Occipital lobe (tissue), 3 donors: ENCODE measurements at places on chromosomes 1 and 21. TPM values are rescaled to one million over a fixed set of nuclear protein-coding genes. Genes with fewer than 3 reads are reported as not detected.

The ATAD3C gene
- 0.62 TPM for total RNA-seq

The TRNP1 gene
- total RNA-seq = 16.4 TPM

DNA sequence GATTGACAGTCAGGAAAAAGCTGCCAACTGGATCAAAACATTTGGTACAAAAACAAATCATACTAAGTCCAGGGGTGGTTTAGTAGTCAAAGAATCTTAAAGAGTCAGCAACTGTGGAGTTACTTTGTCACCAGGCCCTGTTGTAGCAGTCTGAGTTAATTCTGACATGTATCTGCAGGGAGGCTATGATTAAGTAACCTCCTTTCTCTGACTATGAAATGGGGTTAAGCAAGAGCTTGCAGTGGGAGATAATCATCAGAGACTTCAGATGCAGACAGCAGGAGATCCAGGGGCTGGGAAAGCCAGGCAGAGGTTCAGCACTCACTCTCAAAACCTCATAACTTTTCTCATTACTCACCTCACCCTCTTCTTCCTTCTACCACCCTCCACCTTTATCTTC is 99.2 kb upstream of the BTG3 start:
- DNase-seq = no peak

DNA sequence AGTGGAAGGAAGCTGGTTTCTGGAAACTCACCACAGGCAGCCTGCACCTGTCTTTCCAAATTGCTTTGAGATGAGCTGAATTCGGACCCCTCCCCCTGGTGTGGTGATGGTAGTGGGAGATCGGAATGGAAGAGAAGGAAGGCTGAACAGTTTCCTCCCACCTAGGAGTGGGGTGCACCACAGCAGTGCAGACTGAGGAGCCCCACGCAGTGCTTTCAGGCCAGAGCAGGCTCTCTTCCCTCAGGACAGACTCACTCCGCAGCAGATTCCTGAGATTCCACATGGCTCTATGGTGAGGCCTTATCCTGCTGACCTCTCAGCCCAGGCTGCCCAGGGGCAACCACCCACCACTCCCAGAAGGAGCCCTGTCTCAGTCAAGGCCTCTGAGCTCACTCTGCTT is 80.9 kb downstream of the ATP1A1 start:
- DNase-seq = no peak

DNA sequence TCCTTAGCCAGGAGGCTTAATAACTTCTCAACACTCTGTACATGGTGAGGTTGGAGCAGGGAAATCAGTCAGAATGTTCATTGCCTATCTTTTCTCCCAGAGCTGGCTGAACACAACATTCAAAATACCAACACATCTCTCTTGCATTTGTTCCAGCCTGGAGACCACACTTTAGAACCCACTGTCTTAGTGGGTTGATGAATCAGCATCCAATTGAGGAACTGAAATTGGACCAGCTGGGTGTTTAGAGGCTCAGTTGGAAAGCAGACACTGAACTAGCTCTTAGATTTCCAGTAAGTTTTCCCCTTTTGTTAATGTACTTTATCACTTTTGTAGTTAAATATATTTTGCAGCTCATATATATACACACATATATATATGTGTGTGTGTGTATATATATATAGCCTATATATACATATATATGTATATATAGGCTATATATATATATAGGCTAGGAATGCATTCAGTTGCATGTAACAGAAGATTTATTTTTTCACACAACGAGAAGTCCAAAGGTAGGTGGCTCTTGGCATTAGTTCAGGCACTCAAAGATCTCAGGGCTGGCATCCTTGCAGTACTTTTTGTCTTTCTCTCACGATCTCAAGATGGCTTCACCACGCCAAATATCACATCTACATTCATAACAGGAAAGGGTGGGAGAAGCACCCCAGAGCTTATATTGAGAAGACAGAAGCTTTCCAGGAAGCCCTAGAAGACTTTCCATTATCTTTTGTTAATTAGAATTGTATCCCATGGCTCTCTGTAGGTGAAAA is 35.0 kb upstream of the HUNK start:
- no peak for DNase-seq

DNA sequence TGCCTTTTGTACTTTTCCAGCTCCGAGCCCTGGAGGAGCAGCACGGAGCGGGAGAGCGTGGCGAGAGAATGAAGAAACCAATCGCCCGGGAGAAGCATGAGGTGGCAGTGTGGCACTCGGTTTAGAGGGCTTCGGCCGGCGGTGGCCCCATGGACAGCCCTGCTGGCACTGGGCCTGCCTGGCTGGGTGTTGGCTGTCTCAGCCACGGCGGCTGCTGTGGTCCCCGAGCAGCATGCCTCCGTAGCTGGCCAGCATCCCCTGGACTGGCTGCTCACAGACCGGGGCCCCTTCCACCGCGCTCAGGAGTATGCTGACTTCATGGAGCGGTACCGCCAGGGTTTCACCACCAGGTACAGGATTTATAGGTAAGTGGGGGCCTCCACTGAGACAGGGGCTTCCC is 59.0 kb downstream of the BRINP2 start:
- DNase-seq = no peak

The SPRR2F gene
- total RNA-seq = not detected

The LRRC53 gene
- total RNA-seq = not detected

- DNase-seq = no peak
These were observed 107.8 kb downstream of the PLPPR5 start for GRCh38 chr1:98896711-98897445.
